PC-9 (cell line): ENCODE measurements at places on chromosomes 3 and 15. TPM values are rescaled to one million over a fixed set of nuclear protein-coding genes. Genes with fewer than 3 reads are reported as not detected.

GRCh38 chr15:89576417-89576773 lies 1.1 kb downstream of the TICRR start:
- no peak for DNase-seq

GRCh38 chr3:142944342-142944741 lies 19.1 kb downstream of the PAQR9 start:
- DNase-seq = no peak

DNA sequence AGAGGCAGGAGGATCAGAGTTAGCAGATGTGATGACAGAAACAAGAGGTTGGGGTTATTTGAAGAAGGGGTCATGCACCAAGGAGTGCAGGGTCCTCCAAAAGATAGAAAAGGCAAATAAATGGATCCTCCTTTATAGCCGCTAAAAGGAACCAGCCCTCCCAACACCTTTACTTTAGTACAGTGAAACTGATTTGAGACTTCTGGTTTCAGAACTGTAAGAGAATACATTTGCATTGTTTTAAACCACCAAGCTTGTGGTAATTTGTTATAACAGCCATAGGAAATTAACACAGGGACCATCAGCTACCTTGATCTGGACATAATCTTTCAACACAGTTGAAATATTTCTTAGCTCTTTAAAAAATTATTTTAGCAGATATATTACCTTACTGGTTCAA lies 166.6 kb downstream of the TIGIT start:
- no peak for DNase-seq

- DNase-seq = peak; percentile 24
Observed at GRCh38 chr3:127549826-127550467, 40.6 kb downstream of the TPRA1 start.

DNA sequence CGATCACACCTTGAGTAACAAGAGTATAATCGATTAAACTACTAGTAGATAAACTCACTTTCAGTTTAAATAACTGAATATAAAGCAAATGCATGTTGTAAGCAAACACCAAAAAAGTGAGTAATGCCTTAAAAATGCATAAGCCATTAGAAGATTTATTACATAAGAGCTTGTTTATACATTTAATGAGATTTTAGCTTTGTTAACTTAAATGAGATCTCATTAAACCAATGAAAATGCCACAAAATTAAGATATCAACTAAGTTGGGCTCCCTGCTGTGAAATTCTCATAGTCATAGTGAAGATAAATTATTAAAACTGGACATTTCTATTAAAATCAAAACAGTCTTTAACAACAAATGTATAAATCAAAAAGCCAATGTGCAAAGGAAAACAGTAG lies 701.2 kb downstream of the NLGN1 start:
- DNase-seq = no peak

DNA sequence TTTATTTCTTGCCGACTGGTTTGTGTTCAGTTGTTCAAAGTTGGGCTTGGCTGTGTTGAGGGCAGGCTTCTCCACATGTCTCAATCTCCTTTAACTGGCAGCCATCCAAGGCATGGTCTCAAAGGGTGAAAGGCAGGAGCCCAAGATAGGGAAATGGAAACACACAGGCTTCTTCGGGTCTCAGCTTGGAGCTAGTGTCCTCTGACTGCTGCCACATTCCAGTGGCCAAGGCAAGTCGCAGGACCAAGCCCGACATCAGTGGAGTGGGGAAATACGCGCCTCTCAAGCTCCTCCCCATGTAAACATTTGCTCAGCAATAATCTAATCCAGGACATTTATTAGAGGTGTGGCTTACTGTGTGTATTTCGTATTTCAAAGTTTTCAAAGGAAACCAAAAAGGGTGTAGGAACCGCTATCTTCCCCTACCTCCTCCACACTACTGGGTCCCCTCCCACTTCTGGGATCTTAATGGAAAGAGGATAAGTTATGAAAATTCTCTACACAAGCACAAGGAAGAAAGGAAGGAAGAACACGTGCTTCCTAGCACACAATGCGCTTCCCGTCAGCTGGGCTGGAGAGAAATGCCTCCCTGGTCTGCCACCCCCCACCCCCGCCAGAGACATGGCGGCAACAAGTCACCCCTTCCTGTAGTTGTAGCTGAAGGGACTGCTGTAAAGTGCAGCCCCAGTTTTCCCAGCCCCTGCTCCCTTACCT lies 181.7 kb downstream of the FAM43A start:
- peak; percentile 38 for DNase-seq

The SLC6A20 gene
- not detected in 2 replicates for total RNA-seq
